ENCODE measurements at places on chromosomes 3 and 15. TPM values are rescaled to one million over a fixed set of nuclear protein-coding genes. Genes with fewer than 3 reads are reported as not detected.

CSPG4 gene
- 0.18 TPM for total RNA-seq

CCR9 gene
- 0.47 TPM for total RNA-seq

SLMAP gene
- 74.8 TPM for total RNA-seq

GHSR gene
- not detected for total RNA-seq

CLDN18 gene
- total RNA-seq = 0.71 TPM

PLSCR2 gene
- not detected for total RNA-seq

CLDN16 gene
- 0.05 TPM for total RNA-seq

RETNLB gene
- not detected for total RNA-seq

FAM162A gene
- 55.6 TPM for total RNA-seq

NLGN1 gene
- total RNA-seq = 18.8 TPM

RLBP1 gene
- 0.27 TPM for total RNA-seq

SLC12A1 gene
- total RNA-seq = 0.04 TPM

IGF2BP2 gene
- 55.3 TPM for total RNA-seq

MNS1 gene
- 22.4 TPM for total RNA-seq

SKOR1 gene
- 0.73 TPM for total RNA-seq

CISH gene
- total RNA-seq = 1.3 TPM

LRTM1 gene
- 0.32 TPM for total RNA-seq

ALDH1L1 gene
- total RNA-seq = 2.5 TPM

NXPE3 gene
- total RNA-seq = 14.4 TPM

NPAP1 gene
- 0.13 TPM for total RNA-seq

PGBD4 gene
- 3.2 TPM for total RNA-seq

CELSR3 gene
- 0.97 TPM for total RNA-seq

SLC12A8 gene
- total RNA-seq = 1.1 TPM

PPP1R14D gene
- not detected for total RNA-seq

NRROS gene
- 0.42 TPM for total RNA-seq

ZPLD1 gene
- total RNA-seq = 0.31 TPM

CELF6 gene
- 0.85 TPM for total RNA-seq

SCN5A gene
- total RNA-seq = 0.25 TPM

EPHA3 gene
- total RNA-seq = 2.1 TPM

ADCY5 gene
- total RNA-seq = 0.49 TPM

All from motor neuron (in vitro differentiated cells).